ENCODE measurements at places on chromosomes 16 and 17.

DNA sequence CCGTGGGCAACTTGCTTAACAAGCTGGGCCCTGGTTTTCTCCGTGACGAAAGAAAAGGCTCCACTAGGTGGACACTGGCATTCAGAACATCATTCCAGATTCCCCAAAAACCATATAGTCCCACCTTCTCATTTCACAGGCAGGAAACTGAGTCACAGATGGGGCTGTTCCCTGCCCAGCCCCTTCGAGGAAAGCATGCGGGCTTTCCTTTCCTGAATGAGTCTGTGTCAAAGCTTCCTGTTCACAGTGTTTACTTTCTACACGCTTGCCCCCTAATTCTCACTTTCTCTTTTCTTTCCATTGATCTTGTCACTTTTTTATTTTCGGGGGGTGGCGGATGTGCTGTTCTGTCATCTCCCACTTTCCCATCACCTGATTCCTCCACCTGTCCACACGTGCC, 10.3 kb upstream of the LGALS9 start:
- DNase-seq, result no peak

- DNase-seq, result no peak
Observed at GRCh38 chr17:78381601-78382232, 3.3 kb downstream of the PGS1 start.

DNA sequence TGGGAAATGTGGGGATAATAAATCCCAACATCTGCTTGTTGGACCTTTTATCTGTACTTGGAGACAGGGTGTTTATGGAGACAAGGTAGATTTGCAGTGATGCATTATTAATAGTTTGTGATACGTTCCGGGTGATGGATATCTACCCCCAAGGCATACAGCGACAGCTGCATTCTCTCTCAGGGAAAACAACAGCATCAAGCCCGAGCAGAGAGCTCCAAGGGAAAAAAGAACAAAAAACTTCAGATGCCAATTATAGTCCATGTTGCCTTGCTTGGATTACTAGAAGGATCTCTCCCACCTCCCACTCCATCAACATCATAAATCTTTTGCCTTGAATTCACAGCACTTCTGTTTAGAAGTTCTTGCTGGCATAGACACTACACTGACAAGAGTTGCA, 187.5 kb upstream of the CDH11 start:
- no peak for DNase-seq

DNA sequence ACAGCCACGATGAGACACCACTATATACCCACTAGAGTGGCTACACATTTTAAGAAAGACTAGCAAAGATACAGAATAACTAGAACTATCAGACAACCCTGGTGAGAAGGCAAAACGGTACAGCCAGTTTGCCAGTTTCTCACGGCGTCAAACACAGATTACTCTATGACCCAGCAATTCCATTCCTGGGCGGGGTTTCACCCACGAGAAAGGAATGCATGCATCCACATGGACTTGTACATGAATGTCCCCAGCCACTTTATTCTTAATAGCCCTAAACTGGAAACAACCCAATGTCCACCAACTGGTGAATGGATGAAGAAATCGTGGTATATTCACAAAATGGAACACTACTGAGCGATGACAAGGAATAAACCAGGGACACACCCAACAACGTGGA, 74.5 kb downstream of the MYH10 start:
- DNase-seq, result no peak

All from suprapubic skin (tissue), 4 donors.